NCI-H446 (cell line): ENCODE measurements at places on chromosomes 7 and 10.

DNA sequence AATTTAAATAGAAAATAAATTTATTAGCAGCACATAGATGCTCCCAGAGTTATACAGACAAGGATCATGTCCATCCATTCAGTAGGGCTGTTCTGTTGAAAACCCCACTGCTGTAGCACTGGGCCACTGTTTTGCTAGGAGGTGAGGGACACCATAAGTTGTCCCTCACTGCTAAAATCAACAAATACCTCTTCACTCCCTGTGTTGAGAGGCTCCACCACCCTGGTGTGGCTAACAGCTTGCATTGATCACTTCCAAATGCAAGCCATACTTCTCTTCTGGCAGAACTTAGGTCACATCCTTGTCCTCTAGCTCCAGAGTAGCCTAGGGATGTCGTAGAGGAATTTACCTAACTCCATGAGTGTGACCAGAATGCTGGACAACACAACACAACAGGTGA is 55.4 kb downstream of the MDFIC start:
- DNase-seq, result no peak

DNA sequence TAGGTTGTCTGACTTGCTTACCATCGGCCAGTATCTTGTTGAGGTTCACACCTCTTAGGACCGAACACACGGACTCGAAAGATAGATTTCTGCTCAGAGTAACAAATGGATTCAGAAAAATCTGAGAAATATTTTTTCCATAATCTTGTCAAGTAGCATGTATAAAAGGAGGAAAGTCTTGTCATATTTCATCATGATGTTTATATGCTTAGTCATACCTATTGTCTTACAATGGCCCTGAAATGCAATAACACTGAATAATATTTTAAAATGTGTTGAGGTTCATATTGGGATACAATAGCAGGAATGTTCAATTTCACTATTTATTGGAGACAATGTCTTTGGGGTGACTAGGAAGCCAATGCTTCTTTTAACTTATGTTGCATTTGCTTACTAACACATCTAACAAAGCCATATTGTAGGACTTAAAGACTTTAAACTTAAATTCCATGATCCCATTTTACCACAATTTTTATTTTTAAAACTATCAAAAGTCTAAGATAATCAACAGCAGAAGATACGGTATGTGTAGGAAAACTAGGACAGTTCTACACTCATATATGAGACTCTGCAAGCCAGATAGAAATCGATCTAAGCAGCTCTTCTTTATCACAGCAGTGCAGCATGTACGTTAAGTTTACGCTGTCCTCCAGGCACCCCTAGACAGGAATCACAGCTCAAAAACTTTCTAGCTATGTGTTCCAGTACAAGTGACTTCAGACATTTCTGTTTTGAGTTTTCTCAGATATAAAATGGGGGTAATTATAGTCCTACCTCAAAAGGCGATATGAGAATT is 135.7 kb upstream of the CAV2 start:
- no peak for DNase-seq

DNA sequence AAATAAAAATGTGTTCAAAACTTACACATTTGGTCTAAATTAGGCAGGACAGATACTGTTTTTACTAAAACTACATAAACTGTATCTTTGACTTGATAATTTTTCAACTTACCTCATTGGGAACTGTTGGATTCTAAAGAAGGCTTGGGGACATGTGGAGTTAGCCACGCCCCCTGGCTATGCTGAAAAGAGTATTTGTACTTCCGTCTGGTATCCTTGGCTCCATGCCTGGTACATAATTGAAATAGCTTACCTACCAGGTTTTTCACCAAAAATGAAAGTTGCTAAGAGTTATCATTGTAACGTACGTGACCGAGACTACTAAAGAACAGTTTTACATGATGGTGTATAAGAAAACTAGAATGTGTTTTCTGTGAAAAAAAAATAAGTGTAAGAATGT is 604.8 kb upstream of the IGFBP3 start:
- DNase-seq, result no peak

GRCh38 chr7:122550545-122550944 is 148.4 kb downstream of the RNF133 start:
- DNase-seq, result no peak

DNA sequence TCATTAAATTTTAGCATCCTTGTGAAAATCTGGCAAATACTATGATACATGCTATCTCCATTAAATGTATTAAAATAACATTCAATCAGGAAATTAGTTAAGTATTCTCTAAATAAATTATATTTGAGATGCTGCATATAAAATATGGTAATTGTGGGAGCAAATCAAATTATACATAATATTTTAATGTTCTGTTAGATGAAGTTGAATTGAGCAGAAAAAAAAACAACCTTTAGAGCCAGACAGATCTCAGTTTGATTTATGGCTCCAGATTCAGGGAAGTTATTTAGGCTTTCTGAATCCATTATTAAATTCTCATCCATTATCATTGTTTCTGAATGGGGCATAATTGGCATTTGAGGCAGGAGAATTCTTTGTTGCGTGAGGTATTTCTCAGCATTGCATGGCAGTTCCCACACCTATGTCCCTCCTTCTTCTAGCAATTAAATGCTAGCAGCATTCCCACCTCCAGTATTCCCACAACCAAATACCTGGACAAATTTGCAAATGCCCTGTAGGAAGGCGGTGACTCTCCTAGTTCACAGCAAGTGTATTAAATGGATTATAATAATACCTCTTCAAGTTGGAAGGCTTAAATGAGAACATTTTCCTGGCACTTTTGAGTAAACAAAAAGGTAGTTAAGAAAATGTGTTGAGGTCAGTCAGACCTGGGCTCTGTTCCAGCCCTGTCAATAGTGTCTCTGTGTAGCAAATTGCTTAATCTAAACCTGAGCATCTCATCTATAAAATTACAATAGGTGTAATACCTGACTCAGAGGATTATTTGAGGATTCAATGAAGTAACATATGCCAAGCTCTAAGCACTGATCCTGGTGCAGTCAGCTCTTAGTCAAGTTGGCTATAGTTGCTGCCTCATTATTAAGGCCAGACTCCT is 108.9 kb downstream of the RNLS start:
- DNase-seq, result no peak

- no peak for DNase-seq
Measured at GRCh38 chr7:121259826-121260225, 69.0 kb upstream of the WNT16 start.

DNA sequence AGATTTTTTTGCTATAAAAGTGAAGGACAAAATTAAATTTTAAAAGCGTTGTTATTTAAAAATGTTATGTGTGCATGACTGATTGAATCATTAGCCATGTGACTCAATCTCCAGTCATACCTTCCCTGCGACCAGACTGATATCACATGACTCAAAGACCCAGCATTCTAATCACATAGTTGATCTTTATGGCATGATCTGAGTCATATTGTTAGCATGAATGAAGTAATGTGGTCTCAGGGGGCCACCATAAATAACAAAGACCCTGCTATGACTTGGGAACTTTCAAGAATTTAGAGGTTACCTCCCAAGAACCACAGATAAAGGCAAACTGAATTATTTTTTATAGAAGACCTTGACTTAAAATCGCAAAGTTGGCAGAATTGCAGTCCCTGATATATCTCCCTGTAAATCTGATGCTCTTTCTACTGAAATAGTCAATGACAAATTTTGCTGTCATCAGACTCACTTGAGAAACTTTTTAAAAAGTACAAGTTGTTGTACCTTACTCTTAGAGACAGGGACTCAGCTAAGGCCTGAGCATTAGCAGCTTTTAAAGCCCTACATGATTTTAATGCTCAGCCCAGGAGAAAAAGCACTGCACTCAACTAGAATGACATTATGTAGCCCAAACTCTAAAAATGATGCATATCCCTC is 717.3 kb downstream of the XPNPEP1 start:
- no peak for DNase-seq

- DNase-seq, result no peak
Measured at GRCh38 chr10:60310740-60311139, 78.9 kb downstream of the ANK3 start.

- no peak for DNase-seq
Measured at GRCh38 chr7:18235819-18236218, 208.2 kb upstream of the PRPS1L1 start.

- no peak for DNase-seq
Measured at GRCh38 chr10:71708897-71709882, 10.4 kb downstream of the C10orf105 start.

DNA sequence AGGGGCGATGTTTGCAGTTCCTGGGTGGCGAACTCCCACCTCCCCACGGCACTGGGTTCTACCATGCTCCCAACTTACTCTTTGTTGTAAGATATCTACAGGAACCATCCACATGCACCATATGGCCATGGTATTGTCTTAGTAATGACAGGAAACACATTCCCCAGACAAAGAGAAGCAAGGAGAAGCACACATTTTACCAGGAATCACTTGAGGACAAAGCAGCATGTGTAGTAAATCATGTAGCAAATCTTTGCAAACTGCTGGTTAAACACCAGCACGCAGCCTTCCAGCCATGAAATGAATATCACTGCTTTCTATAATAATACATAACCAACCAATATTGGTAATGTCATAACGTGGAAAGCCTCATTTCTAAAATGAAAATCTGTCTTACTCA is 101.2 kb downstream of the NRP1 start:
- DNase-seq, result no peak

GRCh38 chr7:30594048-30594539 is 584 bp upstream of the GARS1 start:
- peak; percentile 40 for DNase-seq

DNA sequence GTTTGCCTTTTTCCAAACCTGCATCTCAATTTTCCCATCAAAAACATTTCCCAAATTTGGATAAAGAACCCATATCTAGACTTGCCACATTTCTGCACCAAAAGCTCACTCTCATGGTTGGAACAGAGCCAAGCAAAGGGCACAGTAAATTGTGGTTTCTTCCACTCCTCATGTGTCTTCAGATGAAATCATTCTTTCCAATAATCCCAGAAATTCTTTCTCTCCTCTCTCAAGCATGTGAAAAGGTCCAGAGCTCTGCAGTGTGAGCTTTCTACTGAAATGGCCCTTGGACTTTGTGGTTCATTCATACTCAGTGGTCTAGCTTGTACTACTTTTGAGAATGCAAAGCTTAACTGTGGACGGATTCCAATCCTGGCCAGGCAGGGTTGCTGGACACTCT is 19.8 kb downstream of the PRSS2 start:
- DNase-seq, result no peak

DNA sequence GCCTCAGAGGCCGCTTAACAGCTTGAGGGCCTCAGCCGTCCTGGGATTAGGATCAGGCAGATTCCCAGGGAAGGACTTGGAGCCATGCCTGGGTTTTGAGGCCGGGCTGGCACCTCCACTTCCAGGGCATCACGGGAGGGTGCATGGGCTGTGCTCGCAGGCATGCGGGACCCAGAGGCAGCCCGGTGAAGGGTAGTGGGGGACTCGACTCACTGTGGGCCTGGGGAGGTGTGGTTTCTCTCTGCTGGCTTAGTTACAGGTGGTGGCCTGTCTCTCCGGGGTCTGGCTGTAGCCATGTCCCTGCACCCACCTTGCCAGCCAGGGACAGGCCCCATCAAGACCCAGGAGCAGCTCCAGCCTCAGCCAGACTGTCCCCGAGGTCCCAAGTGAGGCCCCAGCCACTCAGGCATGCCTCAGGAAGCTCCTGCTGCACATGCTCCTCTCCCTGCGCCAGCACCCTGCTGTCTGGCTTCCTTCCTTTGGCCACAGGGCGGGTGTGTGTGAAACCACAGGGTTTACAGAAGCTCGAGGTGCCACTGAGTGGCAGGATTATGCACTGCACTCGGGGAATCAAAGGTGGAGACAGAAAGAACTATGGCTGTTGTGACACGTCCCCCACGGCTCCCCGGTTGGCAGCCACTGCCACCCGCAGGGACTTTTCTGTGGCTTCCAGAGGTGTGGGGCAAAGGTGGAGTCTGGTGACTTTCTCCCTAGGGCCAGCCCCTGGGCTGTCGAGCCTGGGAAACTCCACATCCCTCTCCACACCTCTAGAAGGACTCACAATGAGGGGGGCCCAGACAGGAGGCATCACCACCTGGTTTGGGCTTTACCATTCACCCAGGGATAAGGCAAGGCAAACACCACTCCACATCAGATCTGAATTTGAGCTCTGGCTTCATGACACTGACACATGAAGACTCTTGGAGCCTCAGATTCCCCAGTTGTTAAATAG is 19.7 kb downstream of the GOLGA7B start:
- DNase-seq, result peak; percentile 42

DNA sequence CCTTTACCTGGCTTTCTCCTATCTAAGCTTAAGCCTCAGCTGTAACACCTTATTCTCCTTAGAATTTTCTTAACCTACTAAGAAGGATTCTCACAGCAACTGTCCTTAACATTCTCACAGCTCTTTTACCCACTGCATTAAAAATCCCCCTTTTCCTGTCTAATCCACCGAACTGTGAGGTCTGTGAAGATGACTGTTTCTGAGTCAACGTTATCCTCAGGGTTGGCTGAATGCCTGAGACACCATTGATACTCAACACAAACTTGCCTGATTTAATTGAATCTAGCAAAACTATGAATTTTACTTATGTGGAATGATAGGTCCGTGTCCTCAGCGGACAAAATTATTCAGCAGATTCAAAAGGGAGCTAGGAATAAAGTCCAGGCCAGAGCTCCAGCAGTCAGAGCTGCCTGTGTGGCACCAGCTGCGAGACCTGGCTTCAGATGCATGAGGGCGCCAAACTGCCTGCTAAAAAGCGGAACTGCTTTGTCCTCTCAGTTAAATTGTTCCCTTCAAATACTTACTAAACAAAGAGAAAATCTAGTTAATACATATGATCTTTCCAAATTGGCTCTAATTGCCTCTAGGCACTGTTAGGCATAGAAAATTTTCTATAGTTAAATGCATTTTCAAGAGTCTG is 33.4 kb upstream of the VWDE start:
- DNase-seq, result peak; percentile 66

DNA sequence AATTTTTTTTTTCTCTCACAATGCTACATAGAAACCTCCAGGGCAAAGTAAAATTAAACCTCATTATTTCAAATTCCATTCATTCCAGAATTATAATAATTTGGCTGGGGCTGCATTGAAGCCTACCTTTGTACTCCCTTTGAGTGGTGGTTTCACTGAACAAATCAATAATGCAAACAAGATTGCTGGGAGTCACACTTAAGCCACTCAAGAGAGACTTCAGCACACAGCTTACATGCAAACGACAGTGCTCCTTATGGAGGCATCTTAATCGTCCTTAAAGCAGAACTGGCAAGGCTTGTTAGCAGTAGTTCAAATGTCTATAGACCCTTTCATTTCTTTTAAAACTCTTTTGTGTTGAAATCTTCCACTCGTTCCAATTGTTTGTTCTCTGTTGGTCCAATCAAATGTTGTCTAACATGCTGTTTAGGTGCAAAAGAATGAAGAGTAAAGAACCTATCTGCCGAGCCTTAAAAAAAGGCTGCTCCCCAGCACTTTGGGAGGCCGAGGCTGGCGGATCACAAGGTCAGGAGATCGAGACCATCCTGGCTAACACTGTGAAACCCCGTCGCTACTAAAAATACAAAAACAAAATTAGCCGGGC is 294.9 kb downstream of the FGFR2 start:
- no peak for DNase-seq

DNA sequence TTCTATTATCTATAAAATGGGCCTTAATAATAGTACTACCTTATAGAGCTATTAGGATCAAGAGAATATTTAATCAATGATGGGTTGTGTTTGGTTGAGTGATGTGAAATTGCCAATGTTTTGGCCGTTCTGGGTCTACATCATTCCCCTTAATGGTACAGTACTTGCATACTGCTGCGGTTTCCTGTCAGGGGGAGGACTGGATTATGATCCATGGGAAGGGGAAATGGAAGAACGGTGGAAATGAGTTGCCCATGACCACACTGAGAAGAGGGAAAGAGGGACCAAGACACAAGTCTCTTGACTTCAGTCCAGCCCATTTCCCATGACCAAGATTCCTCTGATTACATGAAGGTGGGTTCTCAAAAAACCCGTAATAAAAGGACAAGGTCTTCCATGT is 999 bp upstream of the MRPS24 start:
- no peak for DNase-seq

- DNase-seq, result no peak
Measured at GRCh38 chr10:97827702-97828291, 21.8 kb upstream of the GOLGA7B start.
